Cerebellar nuclear complex (tissue), 1 donor: ENCODE measurements at places on chromosomes 12 and 14.

DNA sequence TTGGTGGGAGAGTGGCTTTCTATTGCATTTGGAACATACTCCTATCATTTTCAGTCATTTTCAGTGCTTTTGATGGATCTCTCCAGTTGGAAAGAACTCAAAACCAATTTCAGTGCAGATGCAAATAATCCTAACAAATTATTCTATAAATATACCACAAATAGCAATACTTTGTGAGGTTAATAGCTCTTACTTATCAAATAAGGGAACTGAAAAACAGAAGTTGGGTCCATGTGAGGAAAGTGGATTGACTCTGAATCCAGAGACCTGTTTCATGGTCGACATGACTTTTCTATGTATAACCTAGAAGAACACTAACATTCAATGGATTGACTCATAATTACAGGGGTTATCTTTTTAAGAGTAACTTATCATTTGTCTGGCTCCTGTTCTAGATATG lies 248.6 kb downstream of the EGLN3 start:
- DNase-seq: no peak

DNA sequence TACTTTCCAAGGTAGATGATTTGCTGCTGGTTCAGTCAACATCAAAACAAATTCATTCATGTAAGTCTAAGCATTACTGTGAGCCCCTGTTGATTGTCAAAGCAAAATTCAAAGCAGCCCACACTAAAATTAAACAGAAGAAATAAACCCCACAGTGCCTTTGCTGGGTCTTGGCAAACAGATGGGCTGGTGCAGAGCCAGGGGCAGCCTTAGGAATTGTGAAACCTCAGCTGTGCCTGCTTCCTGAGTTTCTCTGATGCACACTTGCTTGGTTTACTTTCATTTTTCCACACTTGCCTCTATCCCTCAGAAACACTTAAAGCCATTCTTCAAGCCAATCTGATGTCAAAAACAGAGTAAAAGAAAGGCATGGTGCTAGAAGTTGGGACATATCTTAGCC lies 6.6 kb upstream of the PLEKHG7 start:
- DNase-seq: peak; percentile 31

DNA sequence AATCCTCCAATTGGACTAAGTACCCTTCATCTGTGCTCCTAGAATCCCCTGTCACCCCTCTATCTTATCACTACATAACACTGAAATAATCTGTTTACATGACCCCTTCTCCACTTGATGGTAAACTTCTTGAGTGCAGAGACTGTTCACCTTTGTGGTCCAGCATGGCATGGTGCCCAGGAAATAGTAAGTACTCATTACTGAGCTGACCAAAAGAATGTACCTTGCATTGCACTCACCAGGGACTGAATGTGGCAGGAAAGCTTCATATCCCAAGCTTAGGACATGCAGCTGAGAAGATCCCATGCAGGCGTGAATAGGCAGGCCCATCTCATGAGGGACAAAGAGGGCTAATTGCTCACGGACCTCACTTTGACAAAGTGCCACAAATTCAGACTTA lies 1.4 kb upstream of the GARIN2 start:
- DNase-seq: no peak

DNA sequence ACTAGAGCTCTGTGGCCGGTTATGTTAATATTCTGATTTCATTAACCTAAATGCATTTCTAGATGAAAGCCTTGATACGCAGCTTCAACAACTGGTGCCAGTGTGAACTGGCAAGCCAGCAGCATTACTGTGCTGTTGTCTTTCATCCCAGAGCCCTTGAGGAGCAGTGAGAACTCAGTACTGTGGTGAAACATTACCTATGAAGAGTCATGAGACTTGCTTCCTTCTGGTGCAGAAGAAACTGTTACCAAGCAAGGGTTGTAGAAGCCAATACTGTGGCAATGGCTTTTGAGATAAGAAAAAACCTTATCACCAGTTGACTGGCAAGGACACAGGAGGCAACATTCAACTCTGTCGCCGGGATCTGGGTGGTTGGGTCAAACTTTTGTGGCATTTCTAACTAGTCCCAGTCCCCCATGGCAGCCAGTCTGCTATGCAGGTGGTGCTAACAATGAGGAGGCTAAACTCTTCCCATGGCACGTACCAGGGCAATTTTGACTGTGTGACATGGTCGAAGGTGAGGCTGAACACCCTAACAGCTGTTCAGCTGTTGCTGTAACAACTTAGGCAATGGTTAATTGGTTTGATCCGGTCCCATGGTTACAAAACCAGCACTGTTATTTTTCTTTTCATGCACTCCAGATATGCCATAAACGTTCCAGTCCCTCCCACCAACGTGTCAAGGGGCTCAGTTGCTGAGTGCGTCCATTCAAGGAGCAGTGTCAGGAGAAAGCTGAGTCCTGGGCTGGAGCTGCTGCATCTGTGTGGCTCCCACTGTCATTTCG lies 12.6 kb upstream of the LGALS3 start:
- DNase-seq: no peak

GRCh38 chr12:27462151-27462694 lies 15.7 kb downstream of the SMCO2 start:
- DNase-seq: no peak

DNA sequence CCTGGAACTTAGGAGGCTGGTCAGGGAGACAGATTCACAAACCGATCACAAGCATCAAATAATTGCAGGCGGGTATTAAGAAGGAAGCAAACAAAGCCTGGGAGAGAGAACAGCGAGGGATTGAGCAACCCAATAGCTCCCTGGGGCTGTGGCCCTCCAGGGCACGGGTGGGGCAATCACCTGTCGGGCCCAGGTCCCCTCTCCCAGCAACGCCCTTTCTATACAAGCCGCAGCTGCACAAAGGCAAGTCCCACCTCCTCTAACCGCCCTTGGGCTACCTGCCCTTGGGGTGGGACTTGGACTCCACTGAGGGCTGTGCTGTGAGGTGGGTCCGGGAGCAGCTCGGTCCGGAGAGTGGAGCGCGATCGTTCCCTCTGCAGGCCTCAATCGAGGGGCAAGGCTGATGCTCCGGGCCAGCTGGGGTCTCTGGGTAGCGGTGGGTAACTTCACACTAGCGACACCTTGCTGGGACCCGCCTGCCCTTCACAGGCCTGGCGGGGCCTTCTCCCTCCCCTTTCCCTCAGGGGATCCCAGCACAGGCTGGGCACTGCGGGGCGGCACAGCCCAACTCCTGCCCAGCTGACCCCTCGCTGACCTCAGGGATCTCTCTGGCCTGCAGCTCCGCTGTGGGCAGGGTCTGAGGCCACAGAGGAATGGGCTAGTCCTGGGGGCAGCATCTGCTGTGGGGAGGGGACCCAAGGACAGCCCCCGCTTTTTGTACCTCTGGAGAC lies 8.0 kb downstream of the PHB2 start:
- no peak for DNase-seq

DNA sequence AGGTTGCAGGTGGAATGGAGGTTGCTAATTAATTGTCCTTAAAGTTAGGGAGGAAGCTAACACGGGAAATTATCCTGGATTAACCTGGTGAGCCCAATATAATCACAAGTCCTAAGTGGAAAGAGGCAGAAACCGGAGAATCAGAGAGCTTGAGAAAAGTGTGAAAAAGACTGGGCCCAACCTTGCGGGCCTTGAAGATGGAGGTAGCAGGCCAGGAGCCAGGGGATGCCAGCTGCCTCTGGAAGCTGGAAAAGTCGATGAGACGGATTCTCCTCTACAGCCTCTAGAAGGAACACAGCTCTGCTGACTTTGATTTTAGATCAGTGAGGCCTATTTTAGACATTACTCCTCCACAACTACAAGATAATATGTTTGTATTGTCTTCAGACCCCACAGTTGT lies 2.1 kb downstream of the SDR9C7 start:
- DNase-seq: no peak

DNA sequence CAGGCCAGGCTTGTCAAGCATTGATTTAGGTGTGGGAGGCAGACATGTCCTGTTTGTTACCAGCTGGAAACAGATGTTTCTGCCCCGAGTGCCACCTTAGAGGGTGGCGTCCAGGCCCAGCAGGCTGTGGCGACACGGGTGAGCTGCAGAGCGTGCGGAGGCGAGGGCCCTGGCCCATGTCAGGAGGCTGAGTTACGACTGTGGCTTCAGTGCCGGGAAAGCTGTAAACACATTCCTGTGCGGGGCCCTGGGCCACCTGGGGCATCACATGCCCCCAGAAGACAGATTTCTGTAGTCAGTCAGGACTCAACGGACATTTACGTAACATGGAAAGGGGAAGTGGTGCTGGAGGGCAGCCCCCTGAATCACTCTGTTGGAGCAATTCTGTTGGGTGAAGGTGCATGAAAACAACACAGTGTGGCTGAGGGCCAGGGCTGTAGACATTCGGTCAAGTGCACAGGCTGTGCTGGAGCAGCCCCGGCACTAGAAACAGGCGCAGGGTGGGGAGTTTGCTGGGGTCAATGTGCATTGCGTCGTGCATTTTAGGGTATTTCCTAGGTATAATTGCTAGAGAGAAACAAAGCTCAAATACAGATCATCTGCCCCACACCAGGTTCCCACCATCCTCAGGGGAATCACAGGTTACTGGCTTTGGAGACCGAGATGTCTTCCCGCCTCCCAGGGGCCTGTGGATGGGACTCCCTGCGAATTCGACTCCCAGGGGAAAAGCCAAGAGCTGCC lies 291.8 kb downstream of the TMEM121 start:
- DNase-seq: no peak

DNA sequence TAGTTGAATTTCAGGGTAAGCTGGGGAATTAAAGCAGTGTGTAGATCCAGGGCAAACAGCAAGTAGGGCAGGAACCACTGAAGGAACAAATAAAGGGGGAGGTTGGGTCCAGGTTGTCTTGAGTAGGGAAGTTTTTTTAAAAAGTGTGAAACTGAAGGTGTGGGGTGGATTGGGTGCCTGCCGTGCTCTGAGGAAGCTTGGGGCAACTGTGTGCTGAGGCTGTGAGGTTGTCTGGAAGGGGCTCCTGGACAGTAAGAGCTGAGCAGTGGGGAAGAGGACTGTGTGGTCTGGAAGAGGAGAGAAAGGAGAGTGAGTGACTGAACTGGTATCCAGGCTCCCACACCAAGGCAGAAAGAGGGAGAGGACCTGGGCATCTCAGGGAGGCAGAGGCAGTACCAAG lies 10.9 kb upstream of the GPR162 start:
- DNase-seq: no peak

DNA sequence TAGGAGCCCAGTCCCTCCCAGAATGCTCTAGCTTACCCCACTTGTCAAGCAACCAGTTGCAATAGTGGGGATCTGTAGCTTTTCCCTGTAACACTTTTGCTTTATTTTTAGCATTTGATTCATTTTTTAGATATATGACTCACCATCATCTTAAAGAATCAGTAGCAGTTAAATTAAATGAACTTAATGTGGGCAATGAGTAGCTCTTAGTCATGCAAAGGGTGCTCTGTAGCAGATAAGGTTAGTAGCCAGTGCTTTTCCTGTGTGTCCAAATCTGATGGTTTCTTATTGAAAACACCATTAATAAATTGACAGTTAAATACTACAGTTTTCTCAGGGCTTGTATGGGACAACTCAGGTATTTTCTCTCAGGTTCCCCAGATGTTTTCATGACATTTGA lies 311.8 kb downstream of the RERGL start:
- no peak for DNase-seq
